ENCODE measurements at places on chromosomes 4 and X. TPM values are rescaled to one million over a fixed set of nuclear protein-coding genes. Genes with fewer than 3 reads are reported as not detected.

CMC4 gene
- total RNA-seq: 4.7 TPM

BMX gene
- total RNA-seq: not detected

TBC1D19 gene
- 5.2 TPM for total RNA-seq

UGT2B11 gene
- not detected for total RNA-seq

MAGEC3 gene
- total RNA-seq: not detected

HPSE gene
- total RNA-seq: 1.5 TPM

FMR1 gene
- 60.3 TPM for total RNA-seq

GRCh38 chrX:149567621-149568417 lies 18.1 kb upstream of the HSFX3 start:
- H3K4me3 ChIP-seq: no peak overlapping the region
- peaks cover 6% of the 10 kb centered on the region for H3K27me3 ChIP-seq
- no peaks in the 10 kb centered on the region for H3K36me3 ChIP-seq
- H3K4me1 ChIP-seq: no peaks in the 10 kb centered on the region
- DNase-seq: no peak

DNA sequence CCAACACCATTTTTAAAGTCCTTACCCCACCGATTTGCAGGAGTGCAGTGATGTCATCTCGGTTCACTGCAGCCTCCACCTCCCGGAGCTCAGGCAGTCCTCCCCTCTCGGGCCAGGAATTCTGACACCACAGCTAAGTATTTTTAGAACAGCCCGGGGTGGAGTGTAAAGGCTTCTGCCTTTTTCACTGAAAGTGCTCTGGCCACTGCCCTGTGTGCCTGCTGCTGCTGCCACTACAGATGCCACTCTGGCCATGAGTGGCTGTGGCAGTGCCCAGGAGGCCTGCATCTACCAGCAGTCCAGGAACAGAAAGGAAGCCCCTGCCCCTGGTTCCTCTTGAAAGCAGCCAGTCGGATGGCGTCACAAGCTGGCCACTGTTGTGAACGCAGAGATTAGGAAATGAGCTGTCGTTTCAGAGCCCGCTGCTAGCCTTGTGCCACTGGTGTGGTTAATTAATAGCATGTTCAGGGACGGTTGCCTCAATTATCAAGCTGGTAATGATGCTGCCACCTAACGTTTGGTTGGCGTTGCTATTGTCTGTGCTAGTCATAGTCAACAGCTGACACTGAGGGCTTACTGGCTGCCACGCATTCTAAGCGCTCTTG lies 23.6 kb upstream of the TBC1D14 start:
- H3K27me3 ChIP-seq: no peaks in the 10 kb centered on the region
- DNase-seq: no peak

DNA sequence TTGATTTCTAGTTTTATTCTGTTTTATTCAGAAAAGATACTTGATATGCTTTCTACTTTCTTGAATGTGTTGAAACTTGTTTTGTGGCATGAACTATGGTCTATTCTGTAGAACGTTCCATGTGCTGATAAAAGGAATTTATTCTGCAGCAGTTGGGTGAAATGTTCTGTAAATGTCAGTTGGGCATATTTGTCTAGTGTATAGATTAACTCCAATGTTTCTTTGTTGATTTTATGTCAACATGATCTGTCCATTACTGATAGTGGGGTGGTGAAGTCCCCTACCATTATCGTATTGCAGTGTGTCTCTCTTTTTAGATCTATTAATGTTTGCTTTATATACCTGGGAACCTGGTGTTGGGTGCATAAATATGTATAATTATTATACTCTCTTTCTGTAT lies 55.5 kb downstream of the CEP135 start:
- no peak overlapping the region for H3K27ac ChIP-seq
- no peak for DNase-seq
- H3K4me1 ChIP-seq: peaks cover 19% of the 10 kb centered on the region
- H3K36me3 ChIP-seq: peaks cover 91% of the 10 kb centered on the region
- no peaks in the 10 kb centered on the region for H3K27me3 ChIP-seq

DNA sequence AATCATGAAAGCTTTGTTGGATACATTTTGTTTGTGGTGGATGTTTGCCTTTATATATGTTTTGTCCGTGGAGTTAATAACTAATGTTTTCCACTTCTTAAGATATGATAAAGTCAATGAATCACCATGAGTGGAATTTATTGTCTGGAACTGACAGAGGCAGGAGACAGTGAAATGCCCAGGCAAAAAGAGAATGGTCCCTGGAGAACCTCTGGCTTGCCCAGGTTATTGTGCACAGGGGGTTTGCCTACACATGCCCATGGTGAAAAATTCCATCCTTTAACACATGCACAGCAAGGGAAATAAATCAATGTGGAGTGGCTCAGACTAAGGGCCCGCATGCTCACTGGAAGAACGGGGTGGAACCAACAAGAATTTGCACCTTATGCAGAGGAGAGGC lies 964.3 kb upstream of the GRIA3 start:
- no peaks in the 10 kb centered on the region for H3K36me3 ChIP-seq
- no peak overlapping the region for H3K27ac ChIP-seq
- no peaks in the 10 kb centered on the region for H3K4me1 ChIP-seq
- no peak overlapping the region for H3K4me3 ChIP-seq

GRCh38 chr4:20391912-20392311 lies 140.2 kb downstream of the SLIT2 start:
- H3K4me1 ChIP-seq: no peaks in the 10 kb centered on the region
- no peak overlapping the region for H3K27ac ChIP-seq
- no peaks in the 10 kb centered on the region for H3K27me3 ChIP-seq

DNA sequence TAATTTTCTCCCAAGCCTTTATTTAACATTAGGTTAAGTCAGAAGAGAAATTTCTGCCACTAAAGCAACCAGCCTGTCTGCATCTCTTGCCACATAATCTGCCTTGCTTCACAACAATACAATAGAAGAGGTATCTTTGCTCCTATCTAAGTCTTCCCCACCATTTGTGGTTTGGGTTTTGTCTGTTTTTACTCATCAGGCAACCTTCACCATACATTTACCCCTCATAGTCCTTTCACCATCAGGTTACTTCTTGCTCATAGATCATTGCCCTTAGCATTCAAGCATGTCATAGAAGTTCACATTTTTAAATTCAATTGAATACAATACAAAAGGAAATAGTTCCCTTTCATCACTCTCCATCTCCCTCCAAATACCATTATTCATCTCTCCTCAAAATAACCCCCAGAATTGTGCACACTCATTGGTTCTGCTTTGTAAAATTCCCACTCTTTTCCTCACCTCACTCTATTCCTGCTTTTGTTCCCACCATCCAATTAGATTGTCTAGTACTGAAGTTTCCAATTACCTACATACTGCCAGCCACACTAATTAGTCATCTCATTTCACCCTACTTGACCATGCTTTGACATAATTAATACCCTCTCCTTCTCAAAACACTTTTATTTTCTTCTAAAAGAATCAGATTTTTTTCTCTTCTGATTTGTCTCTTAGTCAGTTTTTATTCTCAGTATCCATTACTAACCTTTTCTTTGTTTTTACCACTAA lies 1957.0 kb upstream of the AGA start:
- no peak for DNase-seq
- H3K4me1 ChIP-seq: no peaks in the 10 kb centered on the region
- H3K27me3 ChIP-seq: no peaks in the 10 kb centered on the region

- H3K27me3 ChIP-seq: no peaks in the 10 kb centered on the region
- H3K27ac ChIP-seq: no peak overlapping the region
- no peaks in the 10 kb centered on the region for H3K4me1 ChIP-seq
- no peak overlapping the region for H3K4me3 ChIP-seq
- no peak for DNase-seq
Observed at GRCh38 chr4:122525865-122526264, 69.3 kb upstream of the IL2 start.

DNA sequence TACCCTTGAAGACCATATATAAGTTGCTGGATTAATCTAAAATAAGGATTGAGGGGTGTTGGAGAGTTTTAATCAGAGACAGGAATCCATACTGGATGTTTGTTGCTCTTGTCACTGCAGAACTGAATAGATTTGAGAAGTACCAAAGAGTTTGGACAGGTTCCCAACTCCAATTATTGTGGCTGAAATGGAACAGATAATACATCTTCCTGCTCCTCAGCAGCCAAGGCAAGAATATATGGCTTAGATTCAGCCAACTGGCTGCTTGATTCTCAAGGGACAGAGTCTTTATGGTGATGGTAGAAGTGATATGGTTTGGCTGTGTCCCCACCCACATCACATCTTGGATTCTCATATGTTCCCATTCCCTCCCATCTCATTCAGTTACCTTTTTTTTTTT lies 97.0 kb upstream of the PDHA2 start:
- H3K27me3 ChIP-seq: no peaks in the 10 kb centered on the region
- no peak overlapping the region for H3K4me3 ChIP-seq
- no peaks in the 10 kb centered on the region for H3K36me3 ChIP-seq

DNA sequence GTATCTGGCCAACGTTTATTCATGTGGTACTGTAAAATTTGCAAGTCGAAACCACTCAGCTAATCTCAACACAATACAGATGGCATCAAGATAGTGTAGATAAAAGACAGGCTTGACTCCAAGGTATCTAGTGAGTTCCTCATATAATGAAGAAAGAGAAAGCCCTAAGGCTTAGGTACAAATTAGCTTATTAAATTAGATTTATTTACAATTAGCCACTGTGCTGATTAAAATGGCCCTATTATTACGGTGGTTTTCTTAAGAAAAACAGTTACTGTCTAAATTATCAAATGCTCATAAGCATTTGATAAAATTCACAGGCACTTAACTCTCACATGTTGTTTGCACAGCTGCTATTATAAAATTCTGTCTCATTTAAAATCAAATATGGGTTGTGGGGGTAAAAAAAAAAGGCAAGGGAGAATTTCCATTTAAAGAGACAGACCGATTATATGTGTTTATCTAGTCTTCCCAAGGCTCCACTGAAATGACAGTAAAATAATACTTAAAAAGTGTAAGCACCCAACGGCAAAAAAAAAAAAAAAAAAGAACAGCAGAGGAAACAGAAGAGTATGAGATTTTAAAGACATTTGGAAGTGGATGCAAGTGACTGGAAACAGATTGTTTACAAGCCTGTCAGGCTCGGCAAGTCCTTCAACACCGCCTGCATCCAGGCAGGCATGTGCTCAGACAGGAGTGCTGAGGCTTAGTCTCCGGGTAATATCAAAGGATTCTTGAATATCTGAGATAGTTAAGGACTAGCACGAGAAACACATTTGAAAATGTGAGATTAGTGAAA lies 55.1 kb downstream of the FAM13A start:
- no peaks in the 10 kb centered on the region for H3K36me3 ChIP-seq
- no peaks in the 10 kb centered on the region for H3K27me3 ChIP-seq
- H3K27ac ChIP-seq: no peak overlapping the region

DNA sequence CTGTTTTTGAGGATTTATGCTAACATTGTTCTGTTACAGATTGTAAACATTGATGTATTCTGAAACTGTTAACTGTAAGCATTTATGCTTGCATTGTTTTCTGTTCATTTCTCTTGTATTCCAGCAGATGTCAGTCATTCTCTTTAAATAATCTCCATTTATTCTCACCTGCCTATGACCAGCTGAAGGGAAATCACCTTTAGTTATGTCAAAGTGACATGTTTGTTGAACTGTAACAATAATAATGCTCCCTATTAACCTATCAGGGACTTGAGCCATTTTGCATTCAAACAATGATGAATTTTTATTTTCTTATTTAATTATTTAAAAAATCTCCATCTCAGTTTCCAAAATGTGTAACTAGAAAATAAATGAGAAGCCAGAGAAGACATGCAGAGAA lies 58.0 kb downstream of the SPCS3 start:
- no peak overlapping the region for H3K4me3 ChIP-seq
- DNase-seq: no peak
- H3K27ac ChIP-seq: no peak overlapping the region
- H3K36me3 ChIP-seq: no peaks in the 10 kb centered on the region

GRCh38 chr4:135508006-135508714 lies 1306.6 kb upstream of the PABPC4L start:
- H3K27me3 ChIP-seq: no peaks in the 10 kb centered on the region
- H3K27ac ChIP-seq: no peak overlapping the region
- no peak overlapping the region for H3K4me3 ChIP-seq
- no peaks in the 10 kb centered on the region for H3K4me1 ChIP-seq
- H3K36me3 ChIP-seq: no peaks in the 10 kb centered on the region
- no peak for DNase-seq

DNA sequence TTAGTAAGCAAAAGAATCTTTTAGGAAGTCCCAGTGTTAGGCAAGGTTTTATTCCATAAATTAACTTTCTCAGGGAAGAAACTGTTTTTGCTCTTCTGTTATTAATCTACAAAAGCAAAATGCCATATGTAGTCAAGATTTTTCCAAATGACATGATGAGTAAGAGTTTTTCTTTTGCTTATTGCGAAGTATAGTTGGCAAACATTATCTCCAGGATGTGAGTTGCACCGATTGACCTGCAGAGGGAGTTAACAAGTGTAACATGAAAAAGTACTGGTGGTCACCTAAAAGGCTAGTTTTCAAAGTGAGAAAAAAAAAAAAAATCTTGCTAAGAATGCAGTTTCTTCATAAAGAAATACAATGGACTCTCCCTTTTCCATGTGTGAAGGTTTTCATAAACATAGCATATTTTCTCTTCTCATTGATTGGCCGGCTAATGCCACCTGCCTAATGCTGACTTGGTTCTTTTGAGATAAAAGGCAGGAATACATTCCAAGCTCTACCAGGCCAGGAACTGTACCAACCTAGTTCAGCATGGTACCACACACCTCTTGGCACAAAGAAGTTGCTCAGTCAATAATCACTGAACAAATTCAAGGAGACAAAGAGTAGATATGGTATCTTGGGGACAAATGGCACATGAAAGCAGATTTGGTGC lies 100.2 kb downstream of the LNX1 start:
- no peak overlapping the region for H3K4me3 ChIP-seq
- H3K27ac ChIP-seq: no peak overlapping the region
- H3K36me3 ChIP-seq: no peaks in the 10 kb centered on the region
- DNase-seq: no peak
- no peaks in the 10 kb centered on the region for H3K4me1 ChIP-seq

GRCh38 chrX:69238887-69239231 lies 73.6 kb upstream of the PJA1 start:
- H3K4me1 ChIP-seq: no peaks in the 10 kb centered on the region
- DNase-seq: no peak
- H3K27ac ChIP-seq: no peak overlapping the region
- H3K36me3 ChIP-seq: no peaks in the 10 kb centered on the region
- H3K27me3 ChIP-seq: peaks cover 4% of the 10 kb centered on the region
- H3K4me3 ChIP-seq: no peak overlapping the region

DNA sequence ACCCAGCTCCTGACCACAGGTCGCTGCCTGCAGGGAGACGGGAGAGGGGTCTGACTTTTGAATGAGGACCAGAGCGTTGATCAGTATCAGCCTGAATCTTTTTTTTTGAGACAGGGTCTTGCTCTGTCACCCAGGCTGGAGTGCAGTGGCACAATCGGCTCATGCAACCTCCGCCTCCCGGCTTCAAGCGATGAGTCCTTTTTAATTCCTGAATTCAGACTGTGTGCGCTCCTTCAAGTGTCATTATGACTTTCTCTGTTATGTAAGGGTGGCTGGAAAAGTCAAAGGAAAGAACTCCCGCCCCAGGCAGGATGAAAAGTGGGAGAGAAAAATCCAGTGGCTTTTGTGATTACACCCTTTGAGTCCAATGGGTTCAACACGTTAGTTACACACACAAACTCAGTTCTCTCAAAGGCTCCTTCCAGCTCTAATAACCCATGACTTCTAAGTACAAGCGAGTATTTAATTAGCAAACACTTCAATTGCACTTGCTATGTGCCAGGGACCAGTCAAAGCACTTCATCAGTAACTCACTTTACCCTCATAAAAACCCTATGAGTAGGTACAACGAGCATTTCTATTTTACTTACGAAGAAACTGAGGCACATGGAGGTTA lies 44.4 kb downstream of the PDHA1 start:
- DNase-seq: no peak
- no peaks in the 10 kb centered on the region for H3K4me1 ChIP-seq
- H3K4me3 ChIP-seq: no peak overlapping the region
- no peaks in the 10 kb centered on the region for H3K36me3 ChIP-seq
- no peak overlapping the region for H3K27ac ChIP-seq
- H3K27me3 ChIP-seq: no peaks in the 10 kb centered on the region
